ENCODE measurements at places on chromosomes 13 and 19. TPM values are rescaled to one million over a fixed set of nuclear protein-coding genes. Genes with fewer than 3 reads are reported as not detected.

The RASIP1 gene
- total RNA-seq, result not detected

The ZFP14 gene
- total RNA-seq, result 22.7 TPM

The ATP4B gene
- not detected for total RNA-seq

The KCNN1 gene
- not detected for total RNA-seq

The ZNF256 gene
- 19.0 TPM for total RNA-seq

The MEDAG gene
- not detected for total RNA-seq

The TMEM145 gene
- total RNA-seq, result not detected

The EXOC3L2 gene
- total RNA-seq, result not detected

The CCNA1 gene
- 0.51 TPM for total RNA-seq

The GJA3 gene
- 0.59 TPM for total RNA-seq

The MIR17HG gene
- total RNA-seq, result 17.1 TPM

The ZSCAN4 gene
- total RNA-seq, result not detected

The FCAR gene
- total RNA-seq, result not detected

The RANBP3 gene
- total RNA-seq, result 90.0 TPM

The CDX2 gene
- not detected for total RNA-seq

The GNG7 gene
- 160 TPM for total RNA-seq

The STXBP2 gene
- total RNA-seq, result 222 TPM

The RASA3 gene
- 88.8 TPM for total RNA-seq

The PEX11G gene
- 0.68 TPM for total RNA-seq

The C19orf38 gene
- 2.5 TPM for total RNA-seq

The SMIM17 gene
- total RNA-seq, result not detected

The FXYD1 gene
- 4.7 TPM for total RNA-seq

Data from B cell (primary cell).